ENCODE measurements at places on chromosomes 2 and 18. TPM values are rescaled to one million over a fixed set of nuclear protein-coding genes. Genes with fewer than 3 reads are reported as not detected.

DNA sequence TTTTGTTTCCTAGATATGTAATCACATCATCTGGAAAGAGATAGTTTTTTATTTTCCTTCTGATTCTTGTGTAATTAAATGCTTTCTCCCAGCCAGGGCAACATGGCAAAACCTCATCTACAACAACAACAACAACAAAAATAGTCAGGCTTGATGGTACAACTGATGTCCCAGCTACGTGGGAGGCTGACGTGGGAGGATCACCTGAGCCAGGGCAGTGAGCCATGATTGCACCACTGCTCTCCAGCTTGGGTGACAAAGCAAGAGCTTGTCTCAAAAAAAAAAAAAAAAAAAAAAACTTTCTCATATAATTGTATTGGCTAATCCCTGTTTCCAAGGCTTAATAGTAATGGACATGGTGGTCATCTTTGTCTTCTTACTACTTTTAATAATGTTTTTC, 26.4 kb upstream of the PGAP1 start:
- no peak for DNase-seq
- H3K27me3 ChIP-seq, result no peaks in the 10 kb centered on the region
- H3K27ac ChIP-seq, result no peak overlapping the region
- H3K36me3 ChIP-seq, result no peaks in the 10 kb centered on the region

DNA sequence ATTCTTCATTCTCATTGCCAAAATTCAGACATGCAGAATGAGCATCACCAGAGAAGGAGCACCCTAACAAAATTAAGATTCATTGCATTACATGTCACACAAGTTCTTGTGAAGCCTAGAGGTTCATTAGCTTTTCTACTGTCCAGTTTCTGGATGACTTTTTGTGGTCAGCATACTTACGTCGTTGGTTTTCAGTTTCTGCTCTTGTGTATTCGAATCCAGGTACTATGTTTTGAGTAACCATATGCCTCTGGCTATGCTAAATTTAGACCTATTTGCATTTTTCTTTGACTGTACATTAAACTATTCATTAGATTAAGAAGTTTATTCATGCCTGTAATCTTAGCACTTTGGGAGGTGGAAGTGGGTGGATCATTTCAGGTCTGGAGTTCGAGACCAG, 251.3 kb downstream of the PARD3B start:
- no peaks in the 10 kb centered on the region for H3K27me3 ChIP-seq
- H3K36me3 ChIP-seq, result no peaks in the 10 kb centered on the region
- no peak overlapping the region for H3K27ac ChIP-seq
- H3K4me3 ChIP-seq, result no peak overlapping the region

DNA sequence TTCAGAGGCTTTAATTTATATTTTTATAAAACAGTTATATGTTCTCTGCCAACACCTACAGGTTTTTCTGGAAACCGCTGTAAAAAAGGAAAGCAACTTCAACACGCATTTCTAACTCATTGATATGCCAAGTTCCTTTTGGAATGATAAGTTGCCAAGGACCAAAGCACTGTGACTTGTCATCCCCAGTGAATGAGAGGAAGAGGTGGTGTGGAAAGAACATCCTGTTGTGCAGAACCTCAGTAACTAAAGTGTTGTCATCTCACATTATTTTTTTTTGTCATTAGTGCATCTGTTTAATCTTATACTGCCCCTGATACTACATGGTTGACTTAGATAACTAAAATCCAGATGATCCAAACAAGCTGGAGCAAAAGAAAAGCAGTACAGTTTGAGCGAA, 96.0 kb upstream of the NEUROD1 start:
- H3K27me3 ChIP-seq, result no peaks in the 10 kb centered on the region
- no peak overlapping the region for H3K27ac ChIP-seq
- no peaks in the 10 kb centered on the region for H3K36me3 ChIP-seq
- peaks cover 14% of the 10 kb centered on the region for H3K4me1 ChIP-seq

GRCh38 chr2:16655445-16655837, 10.2 kb downstream of the CYRIA start:
- H3K36me3 ChIP-seq, result no peaks in the 10 kb centered on the region
- H3K4me3 ChIP-seq, result no peak overlapping the region
- no peaks in the 10 kb centered on the region for H3K27me3 ChIP-seq
- H3K4me1 ChIP-seq, result peaks cover 15% of the 10 kb centered on the region
- no peak for DNase-seq

- peak overlapping the region; percentile 90 for H3K27ac ChIP-seq
- no peaks in the 10 kb centered on the region for H3K36me3 ChIP-seq
- DNase-seq, result peak; percentile 33
- H3K27me3 ChIP-seq, result peaks cover 2% of the 10 kb centered on the region
These were observed 568 bp downstream of the TMEM131 start for GRCh38 chr2:97995026-97995733.

- no peaks in the 10 kb centered on the region for H3K36me3 ChIP-seq
- no peaks in the 10 kb centered on the region for H3K4me1 ChIP-seq
- H3K27ac ChIP-seq, result no peak overlapping the region
- no peak for DNase-seq
- H3K27me3 ChIP-seq, result no peaks in the 10 kb centered on the region
- H3K4me3 ChIP-seq, result no peak overlapping the region
These were observed 58.0 kb upstream of the ARL5A start for GRCh38 chr2:151886241-151886640.

DNA sequence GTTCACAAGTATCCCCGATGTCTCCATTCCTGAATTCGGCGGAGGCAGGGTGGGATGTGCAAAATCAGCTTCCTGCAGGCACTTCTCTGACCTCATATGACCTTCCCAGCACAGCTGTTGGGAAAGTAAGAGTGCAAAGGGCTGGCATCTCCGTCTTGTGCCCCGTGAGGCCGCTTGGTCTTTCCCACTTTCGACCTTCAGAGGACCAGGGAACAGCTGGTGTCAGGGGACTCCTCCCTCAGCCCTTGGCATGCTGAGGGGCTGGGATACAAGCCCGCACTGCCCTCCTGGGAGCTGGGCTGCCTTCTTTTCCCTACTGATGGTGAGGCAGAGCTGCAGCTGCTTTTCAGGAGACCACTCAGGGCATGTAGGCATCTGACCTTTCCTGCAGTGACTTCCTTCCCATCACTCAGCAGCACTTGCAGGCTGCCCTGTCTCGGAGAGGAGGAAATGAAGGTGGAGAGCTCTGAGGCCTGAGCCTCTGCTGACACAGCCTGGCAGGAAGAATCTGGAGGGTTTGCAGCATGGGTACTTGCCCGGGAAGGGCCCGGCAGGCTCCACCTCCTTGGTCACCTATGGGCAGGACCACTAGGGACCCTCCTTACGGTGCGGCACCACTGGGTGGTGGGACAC, 277.2 kb upstream of the HS6ST1 start:
- H3K36me3 ChIP-seq, result no peaks in the 10 kb centered on the region
- H3K27ac ChIP-seq, result no peak overlapping the region
- no peaks in the 10 kb centered on the region for H3K4me1 ChIP-seq
- H3K4me3 ChIP-seq, result no peak overlapping the region

Gene MC5R
- total RNA-seq, result not detected

Gene FRZB
- 2.0 TPM for total RNA-seq

Gene COLEC12
- total RNA-seq, result 60.6 TPM

Gene PARD3B
- 20.6 TPM for total RNA-seq

Gene ALPI
- total RNA-seq, result not detected

Data from fibroblast of lung (primary cell).